Stimulated activated CD8-positive, alpha-beta memory T cell treated with anti-CD3 and anti-CD28 coated beads, Interleukin-4, amount 100 ng/mL, for 1 hour (primary cell): ENCODE measurements at places on chromosomes 5 and 9.

DNA sequence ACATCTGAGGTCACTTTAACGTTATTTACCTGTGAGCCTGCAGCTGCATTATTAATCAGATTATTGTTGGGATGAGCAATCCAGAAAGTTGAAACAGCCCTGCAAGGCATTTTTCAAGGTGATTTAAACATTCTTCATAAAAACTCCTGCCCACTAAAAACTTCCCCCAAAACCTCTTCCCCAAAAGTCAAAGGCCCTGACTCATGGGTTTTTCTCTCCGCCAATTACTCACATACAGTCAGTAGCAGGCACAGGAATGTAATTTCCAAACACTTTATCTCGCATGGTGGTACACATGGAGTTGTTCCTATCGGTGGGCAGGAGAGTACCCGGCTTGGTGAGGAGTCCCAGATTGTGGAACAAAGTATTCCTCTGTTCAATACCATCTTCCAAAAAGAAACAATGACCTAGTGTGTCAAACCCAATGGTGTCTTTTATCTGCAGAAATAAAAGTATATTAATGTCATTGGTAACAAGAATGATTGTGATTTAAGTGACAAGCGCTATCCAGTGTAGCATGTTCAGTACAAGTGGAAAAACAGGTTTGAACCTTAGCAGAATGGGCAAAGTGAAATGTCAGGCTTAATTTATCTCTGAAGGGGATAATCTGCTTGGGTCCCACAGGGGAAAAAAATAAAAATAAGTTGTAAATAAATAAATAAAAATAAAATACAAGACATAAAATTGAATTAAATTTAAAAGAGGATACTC is 38.3 kb downstream of the CEMIP2 start:
- DNase-seq = no peak

DNA sequence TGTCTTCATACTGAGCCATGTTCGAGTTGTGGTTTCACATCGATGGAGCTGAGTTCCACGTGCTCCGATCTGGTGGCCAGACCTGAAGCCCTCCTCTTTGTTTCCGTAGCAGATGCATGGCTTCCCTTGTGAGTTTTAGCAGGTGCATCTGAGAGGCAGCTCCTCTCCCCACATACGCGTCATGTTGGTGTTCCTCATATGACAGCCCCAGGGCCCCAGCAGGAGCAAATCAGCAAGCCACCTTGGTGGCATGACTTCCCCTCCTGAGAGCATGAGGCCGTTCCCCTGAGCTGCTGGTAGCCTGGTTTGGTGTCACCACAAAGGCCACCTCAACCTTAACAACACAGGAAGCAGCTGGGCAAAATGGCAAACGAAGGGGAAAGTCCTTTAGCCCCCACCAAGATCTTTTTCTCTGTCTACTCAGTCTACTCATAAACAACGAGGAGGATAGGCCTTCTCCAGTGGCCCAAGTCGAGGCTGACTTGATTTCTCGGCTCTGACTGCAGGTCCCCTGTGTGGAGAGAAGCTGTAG is 5.9 kb downstream of the CYFIP2 start:
- peak; percentile 71 for DNase-seq

- DNase-seq = no peak
Observed at GRCh38 chr9:38422555-38423260, 1.5 kb downstream of the IGFBPL1 start.

GRCh38 chr9:128142596-128142995 is 6.7 kb upstream of the LCN2 start:
- no peak for DNase-seq
